ENCODE measurements at places on chromosomes 2 and 18.

DNA sequence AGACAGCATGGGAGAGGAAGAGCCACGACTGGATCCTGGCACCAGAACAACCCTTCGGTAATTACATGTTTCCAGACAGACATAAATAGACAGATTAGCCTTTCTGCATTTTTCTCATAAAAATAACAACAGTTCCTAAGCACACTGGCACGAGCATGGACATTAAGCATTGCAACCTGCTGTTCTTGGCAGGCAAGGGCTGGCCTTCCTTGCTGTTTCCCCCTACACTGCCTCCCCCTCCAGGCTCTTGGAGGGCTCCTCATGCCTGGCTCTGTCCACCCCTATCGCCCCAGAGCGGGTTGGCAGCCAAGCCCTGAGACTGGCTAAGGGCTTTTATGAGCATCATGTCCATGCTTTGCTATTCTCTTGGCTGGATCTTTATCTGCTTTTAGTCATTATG, 89.6 kb downstream of the TTC32 start:
- no peak for DNase-seq

GRCh38 chr18:24570716-24571115, 110.3 kb downstream of the HRH4 start:
- no peak for DNase-seq

DNA sequence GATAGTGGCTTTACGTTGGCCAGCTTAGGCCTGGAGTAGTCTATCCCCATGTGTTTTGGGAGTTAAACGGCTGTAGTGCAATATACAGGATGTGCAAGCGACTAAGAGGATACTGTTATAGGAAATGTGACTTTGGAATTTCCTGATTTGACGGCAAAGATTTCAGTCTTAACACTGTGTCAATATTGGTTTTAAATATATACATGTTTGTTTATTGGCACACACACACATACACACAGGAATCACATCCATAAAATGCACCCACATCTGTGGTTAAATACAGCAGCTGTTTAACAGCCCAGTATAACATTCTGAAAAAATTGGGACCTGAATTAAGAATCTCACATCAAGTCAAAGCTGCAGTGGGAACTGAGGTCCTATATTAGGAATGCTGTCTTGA, 347.1 kb downstream of the TXNL1 start:
- no peak for DNase-seq

DNA sequence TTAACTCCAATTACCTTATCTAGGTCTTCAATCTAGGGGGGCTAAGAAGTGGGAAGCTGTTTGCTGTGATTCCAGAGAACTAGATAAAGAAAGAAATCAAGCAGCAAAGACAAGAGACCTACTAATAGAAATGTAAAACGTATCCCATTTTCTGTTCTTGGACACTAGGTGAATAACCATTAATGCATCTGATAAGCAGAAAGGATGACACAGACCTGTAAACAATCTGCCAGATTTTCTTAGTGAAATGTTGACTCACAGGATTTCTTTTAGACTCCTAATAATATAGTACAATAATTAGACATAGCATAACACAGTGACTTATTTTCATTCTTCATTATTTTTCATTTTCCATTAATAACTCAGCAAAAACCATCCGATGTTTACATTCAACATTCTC, 1.3 kb downstream of the WDR35 start:
- DNase-seq, result no peak

DNA sequence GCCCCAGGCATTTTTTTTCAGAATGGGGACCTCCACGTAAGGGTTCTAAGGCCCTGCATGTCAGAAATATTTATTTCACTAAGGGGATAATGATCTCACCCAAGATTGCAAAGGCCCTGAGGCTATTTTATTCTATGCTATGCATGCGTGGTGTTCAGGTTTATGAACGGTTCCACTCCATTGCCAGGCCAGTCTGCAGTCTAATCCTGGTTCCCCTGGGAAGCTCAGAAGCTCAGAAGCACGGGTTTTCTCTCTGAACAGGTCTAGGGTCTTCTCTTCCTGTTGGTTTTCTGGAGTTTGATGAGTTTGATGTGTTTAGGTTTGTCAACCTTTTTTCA, 256.4 kb upstream of the PXDN start:
- DNase-seq, result no peak
